ENCODE measurements at places on chromosomes 6 and 20.

DNA sequence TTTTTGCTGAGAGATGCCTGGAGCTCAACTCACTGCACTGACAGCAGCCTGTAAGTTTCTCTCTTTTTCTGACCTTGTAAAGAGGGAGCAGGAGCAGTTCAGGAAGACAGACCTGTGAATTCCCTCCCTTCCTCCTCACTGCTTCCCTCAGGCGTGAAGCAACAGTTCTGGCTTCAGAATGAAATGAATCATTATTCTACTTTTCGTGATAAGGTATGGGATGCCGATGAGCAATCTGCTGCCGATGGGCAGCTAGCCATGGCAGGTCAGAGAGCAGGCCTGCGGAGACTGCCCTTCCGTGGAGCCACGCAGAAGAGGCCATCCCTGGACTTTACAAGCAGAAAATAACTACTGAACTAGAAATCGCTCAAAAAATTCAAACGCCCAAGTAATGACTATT, 426.5 kb upstream of the RNF217 start:
- no peak for DNase-seq

DNA sequence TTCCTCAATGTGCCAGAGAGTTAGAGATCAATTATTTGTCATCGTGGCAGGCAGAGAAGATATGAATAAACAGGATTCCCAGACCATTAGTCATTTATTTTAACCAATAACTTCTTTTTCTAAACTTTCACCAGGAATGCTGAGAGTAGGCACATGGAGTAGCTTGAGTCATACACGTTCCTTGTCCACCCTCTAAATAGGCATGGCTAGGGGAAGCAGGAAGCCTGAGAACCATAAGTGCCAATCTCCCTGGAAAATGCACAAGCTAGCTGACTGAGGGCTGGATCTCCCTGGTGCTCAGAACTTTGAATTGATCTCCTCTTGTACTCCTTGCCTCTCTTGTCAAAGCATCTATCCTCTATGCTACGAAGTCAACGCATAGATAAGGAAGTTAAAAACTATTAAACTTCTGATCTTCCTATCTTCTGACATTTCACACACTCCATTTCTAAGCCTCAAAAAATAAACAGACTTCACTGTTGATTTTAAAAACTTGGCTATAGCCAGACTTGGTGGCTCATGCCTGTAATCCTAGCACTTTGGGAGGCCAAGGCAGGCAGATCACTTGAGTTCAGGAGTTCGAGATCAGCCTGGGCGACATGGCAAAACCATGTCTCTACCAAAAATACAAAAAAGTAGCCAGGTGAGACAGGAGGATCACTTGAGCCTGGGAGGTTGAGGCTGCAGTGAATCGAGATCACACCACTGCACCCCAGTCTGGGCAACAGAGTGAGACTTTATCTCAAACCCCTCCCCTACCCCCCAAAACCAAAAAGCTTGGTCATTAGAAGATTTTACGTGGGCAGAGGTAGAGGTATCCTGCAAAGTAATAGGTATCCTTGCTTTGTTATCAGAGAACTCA, 11.8 kb downstream of the ADTRP start:
- DNase-seq = no peak

DNA sequence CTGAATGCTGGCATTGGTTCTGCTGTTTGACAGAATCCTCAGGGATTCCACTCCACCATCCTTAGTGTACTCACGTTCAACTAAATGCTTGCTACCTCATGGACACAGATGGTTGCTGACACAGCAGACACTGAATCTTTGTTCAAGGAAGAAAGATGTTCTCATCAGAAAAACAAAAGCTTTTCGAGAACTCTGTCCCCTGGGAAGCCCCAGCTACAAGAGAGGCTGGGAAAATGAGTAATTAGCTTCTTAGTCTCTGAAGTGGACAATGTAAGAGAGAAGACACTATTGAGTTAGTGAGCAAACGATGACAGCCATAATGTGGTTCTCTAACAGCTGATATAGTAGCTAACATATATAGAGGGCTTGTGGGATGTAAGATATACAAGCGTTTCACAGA, 30.9 kb upstream of the ENPP5 start:
- DNase-seq = no peak

- no peak for DNase-seq
These were observed 69.0 kb downstream of the DTNBP1 start for GRCh38 chr6:15593798-15594197.

DNA sequence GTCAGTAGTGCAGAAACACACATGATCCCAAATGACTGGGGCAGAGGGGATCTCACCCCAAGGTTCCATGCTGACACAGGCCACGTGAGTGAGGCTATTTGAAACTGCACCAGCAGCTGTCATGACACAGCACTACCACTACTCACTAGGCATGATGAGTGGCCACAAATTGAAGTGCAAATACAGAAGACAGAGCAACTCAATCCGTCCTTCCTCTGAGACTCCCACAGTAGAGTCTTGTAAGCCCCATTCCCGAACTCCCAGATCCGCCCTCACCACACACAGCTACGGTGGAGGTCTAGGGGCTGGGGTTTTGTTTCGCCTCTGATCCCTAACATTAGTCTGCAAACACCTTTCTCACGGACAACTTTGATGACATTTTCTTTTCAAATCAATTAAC, 113.3 kb upstream of the NUP153 start:
- DNase-seq = no peak

DNA sequence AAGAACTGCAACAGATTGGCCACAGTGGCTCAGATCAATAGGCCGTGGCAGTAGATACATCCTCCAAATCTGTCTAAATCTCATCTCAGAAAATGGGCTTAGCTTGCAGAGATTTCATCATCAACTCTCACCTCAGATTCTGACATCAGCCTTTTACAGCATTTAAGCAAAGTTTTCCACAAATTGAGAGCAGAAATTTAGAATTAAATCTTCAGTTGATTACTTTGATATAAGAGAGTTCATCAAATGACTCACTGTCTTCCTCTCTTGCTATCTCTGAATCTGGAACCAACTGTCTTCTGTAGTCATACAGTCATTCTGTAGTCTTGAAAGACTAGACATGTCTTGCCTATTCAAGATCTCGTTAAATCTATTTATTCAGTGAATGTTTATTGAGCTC, 45.2 kb upstream of the CTAGE9 start:
- no peak for DNase-seq

DNA sequence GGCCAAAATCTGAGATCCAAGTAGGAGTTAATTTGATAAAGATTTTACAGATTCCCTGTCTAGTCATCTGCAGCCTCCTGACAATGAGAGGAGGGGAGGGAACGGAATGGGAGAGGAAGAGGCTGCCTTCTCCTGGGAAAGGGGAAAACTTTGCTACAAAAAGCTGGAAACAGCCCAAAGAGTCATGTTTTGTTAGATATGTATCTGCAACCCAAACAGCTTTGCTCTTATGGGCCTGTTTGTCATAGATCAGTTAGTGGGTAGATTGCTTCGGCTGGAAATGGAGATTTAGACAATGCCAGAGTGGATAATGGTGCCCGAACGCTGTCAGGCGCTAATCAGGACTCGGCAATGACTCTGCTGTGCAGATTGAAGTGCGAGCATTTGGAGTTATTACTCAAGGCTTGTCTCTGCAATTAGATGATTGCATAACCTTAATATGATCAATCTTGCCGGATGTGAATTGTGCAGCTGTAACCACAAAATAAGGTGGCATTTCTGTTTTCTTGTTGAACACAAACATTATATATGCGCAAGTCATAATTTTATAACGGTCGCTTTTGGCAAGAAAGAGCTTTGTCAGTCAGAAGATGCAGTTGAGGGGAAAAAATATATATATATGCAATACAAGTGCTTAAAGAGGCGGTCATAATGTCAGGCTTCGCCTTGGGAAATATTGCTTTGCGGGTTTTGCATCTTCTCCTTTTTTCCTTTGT, 92.4 kb upstream of the MAFB start:
- DNase-seq = no peak

DNA sequence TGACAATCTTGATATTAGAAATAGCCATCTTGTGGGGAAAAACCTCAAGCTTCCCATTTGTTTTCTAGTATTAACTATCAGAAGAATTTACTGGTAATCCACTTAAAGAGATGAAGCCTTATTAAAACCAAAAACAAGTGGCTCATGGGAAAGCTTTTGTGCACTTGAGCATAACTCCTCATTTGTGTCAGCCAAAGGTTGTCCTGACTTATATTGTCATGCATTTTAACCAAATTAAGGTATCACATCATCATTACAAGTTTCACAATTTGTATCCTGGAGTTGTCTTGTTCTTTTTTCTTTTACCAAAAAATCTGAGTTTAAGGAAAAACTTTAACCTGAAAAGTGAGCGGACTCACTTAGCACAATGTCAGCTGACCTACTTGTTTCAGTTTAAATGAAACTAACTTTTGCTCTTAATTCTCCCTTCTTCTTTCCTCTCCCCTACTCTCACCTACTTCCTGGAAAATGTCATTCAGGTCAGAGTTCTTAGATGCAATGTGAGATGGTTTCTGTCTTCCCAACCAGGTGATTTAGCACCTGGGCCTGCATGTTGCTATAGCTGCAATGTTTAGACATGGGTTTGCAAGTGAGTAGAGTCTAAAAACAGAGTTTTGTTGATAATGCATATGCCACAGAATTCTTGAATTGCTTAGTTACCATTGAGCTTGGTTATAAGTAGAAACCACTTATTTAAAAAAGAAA, 82.8 kb downstream of the TNFAIP3 start:
- DNase-seq = no peak

DNA sequence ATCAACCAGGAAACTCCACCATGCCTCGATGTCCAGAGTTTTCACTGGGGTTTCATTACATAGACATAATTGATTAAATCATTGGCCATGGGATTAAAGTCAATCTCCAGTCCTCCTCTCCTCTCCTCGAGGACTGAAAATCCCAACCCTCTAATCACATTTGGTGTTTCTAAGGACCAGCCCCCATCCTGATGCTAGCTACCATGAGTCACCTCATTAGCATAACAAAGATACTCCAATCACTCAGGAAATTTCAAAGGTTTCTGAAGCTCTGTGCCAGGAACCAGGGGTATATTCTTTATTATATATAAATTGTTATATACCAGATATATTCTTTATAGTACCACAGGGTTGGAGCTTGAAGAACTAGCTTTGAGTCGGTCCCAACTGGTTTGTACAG, 212.9 kb upstream of the PRND start:
- DNase-seq = no peak

DNA sequence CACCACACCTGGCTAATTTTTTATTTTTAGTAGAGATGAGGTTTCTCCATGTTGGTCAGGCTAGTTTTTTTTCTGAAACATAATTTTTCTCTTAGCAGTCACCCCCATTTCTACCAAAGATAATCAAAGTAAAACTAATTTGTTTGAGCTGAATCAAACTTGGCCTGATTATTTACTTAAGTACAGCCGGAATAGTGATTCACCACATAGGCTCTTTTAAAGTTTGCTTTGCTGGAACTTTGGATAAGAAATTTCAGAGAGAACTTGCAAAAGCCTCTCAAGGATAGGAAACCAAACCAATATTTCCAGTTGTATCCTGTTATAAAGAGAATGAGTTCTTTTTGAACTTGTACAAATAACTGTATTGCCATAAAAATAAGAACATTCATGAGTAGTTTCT, 105.0 kb upstream of the SYNCRIP start:
- no peak for DNase-seq

GRCh38 chr6:136647363-136647852, 97.2 kb upstream of the MAP7 start:
- no peak for DNase-seq

DNA sequence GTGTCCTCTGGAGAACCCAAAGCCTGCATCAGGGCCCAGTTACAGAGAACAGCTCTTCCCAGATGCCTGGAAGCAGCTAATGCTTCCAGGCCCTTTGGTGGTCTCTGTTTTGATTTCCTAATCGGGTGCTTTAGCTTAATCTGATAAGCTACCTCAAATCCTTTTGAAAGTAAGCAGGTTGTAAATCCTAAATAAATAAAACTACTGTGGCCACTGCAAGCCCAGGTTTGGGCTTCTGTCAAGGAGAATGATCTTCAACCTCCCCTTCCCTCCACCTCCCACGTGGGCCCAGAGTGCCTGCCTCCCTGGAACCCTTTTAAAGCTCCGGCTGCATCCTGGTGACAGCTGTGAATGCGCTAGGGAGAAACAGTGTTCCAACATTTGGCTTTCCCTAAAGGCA, 25.2 kb upstream of the FYN start:
- no peak for DNase-seq

GRCh38 chr6:149761438-149761837, 11.9 kb downstream of the PCMT1 start:
- DNase-seq = no peak
